ENCODE measurements at places on chromosomes 16 and 17. TPM values are rescaled to one million over a fixed set of nuclear protein-coding genes. Genes with fewer than 3 reads are reported as not detected.

Gene TBC1D16
- 0.80 TPM for total RNA-seq

Gene PYY
- total RNA-seq: not detected

Gene KIF18B
- 83.6 TPM for total RNA-seq

Gene KRTAP9-1
- total RNA-seq: not detected

Gene PRR35
- total RNA-seq: not detected

Gene NUP93
- 97.2 TPM for total RNA-seq

Gene CCL14
- total RNA-seq: not detected

Gene MT1A
- 0.57 TPM for total RNA-seq

Gene RASD1
- total RNA-seq: 0.80 TPM

Gene QRICH2
- total RNA-seq: 3.2 TPM

Gene ZNF23
- total RNA-seq: 4.9 TPM

Gene QPRT
- 12.5 TPM for total RNA-seq

Gene GPATCH8
- 43.7 TPM for total RNA-seq

Gene TBC1D3
- total RNA-seq: not detected

Gene HIC1
- total RNA-seq: 65.7 TPM

Gene HNF1B
- 1.0 TPM for total RNA-seq

Gene SLC6A2
- not detected for total RNA-seq

Gene SLC5A2
- not detected for total RNA-seq

Gene CDIP1
- total RNA-seq: 53.6 TPM

Gene RNF112
- total RNA-seq: 0.20 TPM

Gene CIBAR2
- not detected for total RNA-seq

Gene KRT34
- total RNA-seq: not detected

Gene APPBP2
- 30.2 TPM for total RNA-seq

Gene PTX4
- total RNA-seq: not detected

Gene CA7
- total RNA-seq: 0.20 TPM

Gene NACA2
- not detected for total RNA-seq

Gene PPP1R27
- not detected for total RNA-seq

Gene NPIPA2
- 5.8 TPM for total RNA-seq

Gene KRT20
- not detected for total RNA-seq

Gene CHST5
- total RNA-seq: not detected
